ENCODE measurements at places on chromosomes 5 and 9.

DNA sequence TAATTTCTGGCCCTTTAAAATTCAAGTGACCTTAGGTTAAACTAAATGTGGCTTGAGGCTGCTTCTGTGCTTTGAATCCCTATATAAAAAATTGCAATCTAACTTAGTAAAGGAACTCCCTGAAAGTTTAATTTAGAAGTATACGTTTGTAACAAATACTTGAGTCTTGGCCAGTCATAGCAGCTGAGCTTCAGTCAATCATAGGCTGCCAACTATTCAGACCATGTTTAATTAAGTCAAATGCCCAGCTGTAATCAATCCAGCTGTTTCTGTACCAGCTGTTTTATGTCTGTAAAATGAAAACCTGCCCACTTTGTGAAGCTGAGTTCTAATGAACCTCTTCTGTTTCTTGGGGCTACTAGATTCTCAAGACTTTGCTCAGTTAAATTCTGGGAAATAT lies 760.1 kb downstream of the MAT2B start:
- no peak for DNase-seq

DNA sequence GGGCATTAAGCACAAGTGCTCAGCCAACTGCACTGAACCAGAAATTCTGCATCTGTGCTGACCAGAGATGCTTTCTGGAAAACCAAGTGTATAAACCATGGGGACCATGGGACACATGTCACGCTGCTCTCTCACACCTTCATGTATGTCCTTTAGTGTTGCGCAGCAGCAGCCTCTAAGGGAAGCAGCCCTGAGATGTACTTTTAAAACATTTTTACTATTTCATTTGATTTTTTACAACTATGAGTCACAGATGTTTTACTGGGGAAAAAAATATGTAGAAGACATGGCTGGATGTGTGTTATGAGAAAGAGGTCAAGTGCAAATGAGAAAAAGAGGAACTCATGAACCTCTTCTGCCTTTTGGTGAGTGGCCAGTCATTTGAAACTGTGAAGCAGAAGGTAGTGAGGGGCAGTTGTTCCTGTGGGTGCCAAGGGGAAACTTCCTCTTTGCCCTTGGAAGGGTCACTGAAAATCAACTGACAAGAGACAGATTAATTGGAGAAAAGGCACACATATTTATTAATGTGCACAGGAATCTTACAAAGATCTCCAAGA lies 31.4 kb upstream of the SYK start:
- DNase-seq: no peak

GRCh38 chr9:112174222-112174964 lies 704 bp downstream of the SUSD1 start:
- peak; percentile 64 for DNase-seq

DNA sequence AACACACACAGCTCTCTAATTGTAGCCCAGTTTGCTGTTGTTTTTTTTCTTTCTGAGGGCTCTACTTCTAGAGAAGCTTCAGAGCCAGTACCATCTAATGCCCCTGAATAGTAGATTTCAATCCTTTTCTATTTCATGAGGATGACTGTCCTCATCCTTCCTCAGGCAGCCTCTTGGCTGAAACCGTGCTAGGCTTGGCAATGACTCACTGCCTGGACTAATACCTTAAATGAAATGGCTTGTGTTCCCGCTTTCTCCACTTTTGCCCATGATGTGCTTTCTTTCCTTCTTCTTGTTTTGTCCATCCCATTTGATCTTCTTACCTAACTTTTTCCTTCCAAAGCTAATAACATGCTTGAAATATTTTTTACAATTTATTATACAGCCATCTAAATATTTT lies 80.1 kb downstream of the ITGA1 start:
- no peak for DNase-seq

DNA sequence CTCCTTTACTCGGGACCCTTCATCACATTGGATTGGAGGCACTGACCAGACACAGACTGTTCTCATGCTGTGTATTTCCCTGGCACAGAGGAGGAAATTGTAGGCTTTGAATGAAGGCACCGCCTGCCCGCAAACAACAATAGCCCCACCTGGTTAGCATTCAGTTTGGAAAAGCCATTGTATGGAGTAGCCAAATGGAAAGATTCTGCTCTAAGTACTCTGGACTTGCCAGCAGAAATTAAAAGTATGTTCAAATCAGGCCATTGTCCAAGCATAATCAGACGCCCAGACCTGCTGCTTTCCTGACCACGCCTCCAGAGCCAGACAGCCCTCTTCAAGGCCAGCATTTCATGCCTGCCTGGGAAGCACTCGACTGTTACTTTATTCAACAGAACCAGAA lies 8.0 kb upstream of the SEMA4D start:
- no peak for DNase-seq

DNA sequence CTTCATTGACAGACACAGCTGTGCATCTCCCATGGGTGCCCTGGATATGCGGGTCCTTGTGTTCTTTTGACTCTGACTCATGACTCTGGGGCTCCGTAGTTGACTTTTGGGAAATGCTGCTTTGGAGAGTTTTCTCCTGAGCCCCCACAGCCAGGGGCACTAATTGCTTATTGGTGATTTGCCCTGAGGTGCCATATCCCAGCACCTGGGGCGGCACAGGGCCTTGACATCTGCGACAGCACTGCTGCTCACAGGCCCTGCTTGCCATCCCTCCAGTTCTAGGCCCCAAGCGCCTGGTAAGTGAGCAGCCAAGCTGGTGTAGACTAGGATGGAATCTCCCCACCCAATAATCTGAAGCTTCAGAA lies 75.1 kb downstream of the AMBP start:
- no peak for DNase-seq

DNA sequence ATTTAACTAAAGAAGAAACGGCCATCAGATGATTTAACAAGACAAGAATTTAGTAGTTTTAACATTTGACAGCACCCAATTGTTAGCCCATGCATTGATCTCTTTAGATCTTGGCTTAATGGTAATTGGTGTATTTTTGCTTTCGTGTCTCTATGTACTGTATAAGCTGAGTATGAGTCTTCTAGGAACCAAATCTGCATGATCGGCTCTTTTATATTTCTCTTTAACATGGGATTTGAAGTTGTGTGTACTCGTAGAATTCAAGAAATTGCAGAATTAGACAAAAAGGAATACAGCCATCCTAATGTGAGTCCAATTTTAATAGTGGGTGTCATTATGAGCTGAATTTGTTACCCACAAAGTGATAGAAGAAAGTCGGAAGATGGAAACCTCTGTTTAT lies 438.9 kb upstream of the WWC1 start:
- no peak for DNase-seq

DNA sequence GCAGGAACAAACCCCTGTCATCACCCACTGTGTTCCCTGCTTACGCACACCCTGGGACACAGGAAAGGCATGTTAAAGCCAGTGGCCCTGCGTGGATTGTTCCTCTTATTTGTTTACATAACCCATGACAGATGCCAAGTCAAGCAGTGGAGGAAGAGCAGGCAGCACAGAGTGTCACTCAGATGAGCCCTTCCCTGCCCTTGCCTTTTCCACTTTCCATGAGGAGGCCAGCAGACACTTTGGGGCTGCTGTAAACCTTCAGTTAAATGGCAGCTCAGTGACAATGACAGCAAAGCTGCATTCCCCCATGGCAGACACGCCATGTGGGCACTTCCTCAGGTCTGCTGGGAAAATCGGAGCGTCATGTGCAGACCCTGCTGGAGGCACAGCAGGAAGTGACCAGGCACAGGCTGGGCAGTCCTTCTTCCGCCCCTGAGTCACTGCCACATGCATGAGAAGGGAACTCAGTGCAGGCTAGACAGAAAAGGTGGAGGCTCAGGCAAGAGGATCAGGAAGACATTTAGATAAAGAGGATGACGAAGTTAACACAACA lies 216.8 kb upstream of the PIK3R1 start:
- peak; percentile 68 for DNase-seq

- peak; percentile 100 for DNase-seq
Observed at GRCh38 chr5:131634996-131635683, at the start of gene RAPGEF6. RAPGEF6 (minus strand) TSS chr5:131635229; CDS start chr5:131635030, 199 bp downstream.

- DNase-seq: no peak
Observed at GRCh38 chr9:134636149-134636507, 5.5 kb upstream of the COL5A1 start.

- DNase-seq: no peak
Observed at GRCh38 chr9:36942891-36943290, 91.2 kb downstream of the PAX5 start.

- no peak for DNase-seq
Observed at GRCh38 chr5:71457106-71457505, 1.7 kb downstream of the BDP1 start.

- DNase-seq: peak; percentile 89
Observed at GRCh38 chr9:121271368-121272341, 3.7 kb downstream of the GSN start.
